Fibroblast of gingiva (primary cell): ENCODE measurements at places on chromosomes 16 and 17.

DNA sequence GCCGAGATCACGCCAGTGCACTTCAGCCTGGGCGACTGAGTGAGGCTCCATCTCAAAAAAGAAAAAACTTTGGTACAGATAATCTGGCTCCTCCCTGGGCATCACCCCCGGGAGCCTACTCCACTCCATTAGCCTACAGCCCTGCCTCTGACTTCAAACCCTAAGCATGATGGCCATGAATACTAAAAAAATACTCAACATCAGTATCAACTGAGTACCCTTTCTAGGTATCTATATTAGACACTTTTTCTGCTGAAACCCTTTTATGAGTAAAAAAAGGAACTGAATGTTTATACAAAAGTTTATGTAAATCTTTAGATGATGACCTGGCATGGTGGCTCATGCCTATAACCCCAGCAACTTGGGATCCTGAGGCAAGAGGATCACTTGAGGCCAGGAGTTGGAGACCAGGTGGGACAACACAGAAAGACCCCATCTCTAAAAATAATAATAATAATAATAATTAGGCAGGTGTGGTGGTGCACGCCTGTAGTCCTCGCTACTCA is 6.9 kb downstream of the RDM1 start:
- DNase-seq, result no peak

- no peak for DNase-seq
These were observed 8.9 kb downstream of the C16orf86 start for GRCh38 chr16:67675579-67675935.

- no peak for DNase-seq
These were observed 1.7 kb downstream of the ANKRD13B start for GRCh38 chr17:29594519-29595090.

DNA sequence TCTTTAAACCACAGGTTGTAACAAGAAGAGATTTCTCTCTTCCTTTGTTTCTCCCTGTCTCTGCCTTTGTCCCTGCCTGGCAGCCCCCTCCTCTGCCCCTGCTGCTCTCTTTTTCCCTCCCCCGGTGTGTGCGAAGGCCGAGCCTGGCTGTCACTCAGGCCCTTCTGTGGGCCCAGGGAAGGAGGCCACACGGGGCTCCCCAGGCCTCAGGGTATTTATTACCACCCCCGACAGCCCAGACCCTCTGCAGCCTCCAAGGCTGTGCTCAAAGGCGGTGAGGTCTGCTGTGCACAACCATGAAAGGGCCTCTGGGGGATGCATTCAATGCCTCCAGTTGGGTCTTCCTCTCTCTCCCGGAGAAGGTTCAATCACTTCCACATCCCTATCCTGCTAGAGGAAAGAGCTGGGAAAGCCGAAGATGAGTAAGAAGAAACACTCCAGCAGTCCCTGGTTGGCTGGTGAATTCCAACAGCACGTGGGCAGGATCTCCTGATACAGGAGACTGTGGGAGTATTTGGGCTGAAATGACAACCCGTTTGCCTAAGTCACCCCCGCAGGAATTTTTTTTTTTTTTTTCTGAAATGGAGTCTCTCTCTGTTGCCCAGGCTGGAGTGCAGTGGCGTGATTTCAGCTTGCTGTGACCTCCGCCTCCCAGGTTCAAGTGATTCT is 34.2 kb downstream of the ZNF423 start:
- no peak for DNase-seq

- DNase-seq, result no peak
These were observed 31.6 kb downstream of the HOXB1 start for GRCh38 chr17:48499248-48499647.
